ENCODE measurements at places on chromosomes 2 and 18.

- no peak for DNase-seq
These were observed 3.7 kb downstream of the PCGF1 start for GRCh38 chr2:74503506-74504475.

DNA sequence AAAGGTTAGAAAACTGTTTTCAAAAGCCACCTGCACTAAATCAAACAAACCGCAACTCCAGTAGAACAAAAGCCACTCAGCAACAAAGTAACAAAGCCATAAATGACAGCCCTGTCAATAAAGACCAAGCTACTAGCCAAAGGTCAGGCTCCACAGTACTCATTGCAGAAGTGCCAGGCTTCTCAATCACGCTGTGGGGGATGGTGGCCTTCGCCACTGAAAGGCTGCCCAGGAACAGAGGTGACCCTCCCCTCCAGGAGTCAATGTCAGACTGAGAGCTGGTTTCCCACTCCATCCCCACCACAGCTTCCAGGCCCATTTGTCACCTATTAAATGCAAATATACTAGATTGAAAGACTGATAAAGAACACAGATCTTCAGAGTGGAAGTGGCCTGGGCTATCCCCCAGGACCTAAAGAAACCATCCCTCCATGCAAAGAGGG, 5.9 kb downstream of the ATP8B1 start:
- DNase-seq, result no peak

- DNase-seq, result no peak
These were observed 260.7 kb upstream of the MGAT5 start for GRCh38 chr2:133993160-133993559.

GRCh38 chr2:226979004-226979403, 143.2 kb downstream of the RHBDD1 start:
- DNase-seq, result no peak

DNA sequence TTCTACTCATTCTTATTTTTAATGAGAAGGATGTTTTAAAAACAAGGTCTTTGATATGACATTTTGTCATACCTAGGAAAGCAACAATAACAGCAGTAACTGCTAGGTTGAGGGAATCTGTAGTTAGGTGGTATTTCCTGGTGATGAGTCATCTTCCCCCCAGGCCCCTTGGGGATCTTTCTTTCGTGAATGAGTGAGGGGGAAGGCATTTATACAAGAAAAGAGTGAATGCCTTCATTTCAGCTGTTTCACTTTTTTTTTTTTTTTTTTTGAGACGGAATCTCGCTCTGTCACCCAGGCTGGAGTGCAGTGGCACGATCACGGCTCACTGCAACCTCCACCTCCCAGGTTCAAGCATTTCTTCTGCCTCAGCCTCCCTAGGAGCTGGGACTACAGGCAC, 108.6 kb downstream of the MAP4K4 start:
- peak; percentile 41 for DNase-seq

- no peak for DNase-seq
These were observed 641.5 kb upstream of the SETBP1 start for GRCh38 chr18:44039216-44039615.

DNA sequence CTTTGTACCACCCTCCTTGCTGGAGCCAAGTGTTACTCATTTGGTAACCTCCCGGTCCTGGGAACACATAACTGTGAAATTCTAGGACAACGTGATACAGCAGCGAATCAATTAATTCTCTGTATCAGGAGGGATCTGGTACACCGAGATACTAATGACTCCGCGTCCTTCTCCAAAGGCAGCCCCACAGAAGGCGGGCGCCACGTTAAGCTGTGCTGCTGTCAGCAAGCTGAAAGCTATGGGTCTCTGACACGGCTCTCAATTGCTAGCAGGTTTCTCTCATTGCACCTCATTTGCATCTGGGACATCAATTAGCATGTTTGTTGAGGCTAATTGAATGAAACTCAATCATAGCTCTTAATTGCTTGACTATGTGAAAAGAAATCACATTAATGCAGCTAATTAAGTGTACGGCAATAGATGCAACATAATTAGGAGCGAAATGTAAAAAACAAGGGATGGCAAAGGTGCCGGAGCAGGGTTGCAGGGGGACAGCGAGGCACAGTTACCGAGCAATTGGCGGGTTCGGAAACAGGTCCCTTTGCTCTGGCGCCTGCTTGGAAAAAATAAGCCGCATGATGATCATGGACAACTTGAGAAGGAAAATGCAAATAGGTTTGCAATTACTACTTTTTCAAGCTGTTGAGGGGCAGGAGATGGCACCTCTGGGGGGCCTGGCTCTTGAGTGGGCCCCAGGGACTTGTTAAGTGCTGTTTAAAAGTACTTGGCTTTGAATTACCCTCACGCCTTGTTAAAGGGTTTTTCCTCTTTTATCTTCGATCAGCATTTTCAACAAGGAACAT, 264.2 kb downstream of the GBX2 start:
- DNase-seq, result no peak

Measured in CD4-positive, alpha-beta memory T cell (primary cell).